ENCODE measurements at places on chromosomes 2 and 18.

GRCh38 chr2:237556773-237557632 lies 9.4 kb upstream of the PRLH start:
- no peak for DNase-seq

GRCh38 chr18:65788373-65788772 lies 37.6 kb downstream of the CDH7 start:
- no peak for DNase-seq

DNA sequence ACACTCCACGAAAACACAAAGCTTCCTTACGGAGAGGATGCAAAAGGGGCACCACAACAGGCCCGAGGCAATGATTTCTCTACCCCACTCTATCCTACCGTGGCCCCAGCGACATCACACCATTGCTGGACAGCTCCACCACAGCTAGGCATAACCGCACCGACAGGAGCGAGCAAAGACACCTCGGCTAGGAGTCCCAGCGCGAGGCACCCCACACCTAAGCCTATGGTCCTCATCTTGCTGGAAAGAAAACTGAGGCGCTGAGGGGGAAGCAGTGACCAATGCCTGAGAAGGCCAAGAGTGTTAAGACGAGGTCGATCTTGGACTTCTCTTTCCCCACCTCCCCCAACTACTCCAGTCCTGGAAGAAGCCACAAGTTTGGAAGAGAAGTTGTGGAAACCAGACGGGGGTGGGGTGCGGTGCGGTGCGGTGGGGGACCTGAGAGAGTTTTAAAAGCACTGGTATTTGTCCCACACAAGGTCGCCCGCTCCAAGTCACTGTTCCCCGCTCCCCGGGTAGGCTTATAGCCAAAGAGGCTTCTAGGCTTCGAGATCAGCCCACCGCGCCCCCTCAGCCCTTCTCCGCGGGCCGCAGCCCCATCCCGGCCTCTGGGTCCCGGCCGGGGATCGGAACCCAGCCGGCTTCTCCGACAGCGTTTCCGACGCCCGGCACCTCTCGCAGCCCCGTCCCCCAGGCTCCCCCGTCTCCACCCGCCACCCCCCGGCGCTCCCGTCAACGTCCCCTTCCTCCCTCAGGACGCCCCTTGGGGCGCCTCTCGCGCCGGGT lies 766 bp downstream of the PDE6D start:
- DNase-seq, result no peak

DNA sequence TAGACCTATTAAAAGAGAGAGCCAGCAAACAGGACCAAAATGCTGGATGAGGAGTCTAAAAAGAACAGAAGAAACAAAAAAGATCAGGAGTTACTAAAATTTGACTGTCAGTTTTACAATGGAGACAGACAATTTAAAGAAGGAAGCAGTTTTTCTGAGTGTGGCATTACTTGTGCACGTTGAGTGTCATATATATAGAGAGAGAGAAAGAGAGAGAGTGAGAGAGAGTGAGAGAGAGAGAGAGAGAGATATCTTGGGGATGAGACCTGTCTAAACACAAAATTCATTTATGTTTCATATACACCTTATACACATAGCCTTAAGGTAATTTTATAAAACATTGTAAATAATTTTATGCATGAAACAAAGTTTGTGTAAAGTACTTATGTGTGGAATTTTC lies 2.1 kb upstream of the GALNT3 start:
- no peak for DNase-seq

- DNase-seq, result no peak
Observed at GRCh38 chr18:75161256-75162028, 47.5 kb downstream of the PTGR3 start.

- DNase-seq, result no peak
Observed at GRCh38 chr2:177322801-177323261, 58.3 kb upstream of the NFE2L2 start.

DNA sequence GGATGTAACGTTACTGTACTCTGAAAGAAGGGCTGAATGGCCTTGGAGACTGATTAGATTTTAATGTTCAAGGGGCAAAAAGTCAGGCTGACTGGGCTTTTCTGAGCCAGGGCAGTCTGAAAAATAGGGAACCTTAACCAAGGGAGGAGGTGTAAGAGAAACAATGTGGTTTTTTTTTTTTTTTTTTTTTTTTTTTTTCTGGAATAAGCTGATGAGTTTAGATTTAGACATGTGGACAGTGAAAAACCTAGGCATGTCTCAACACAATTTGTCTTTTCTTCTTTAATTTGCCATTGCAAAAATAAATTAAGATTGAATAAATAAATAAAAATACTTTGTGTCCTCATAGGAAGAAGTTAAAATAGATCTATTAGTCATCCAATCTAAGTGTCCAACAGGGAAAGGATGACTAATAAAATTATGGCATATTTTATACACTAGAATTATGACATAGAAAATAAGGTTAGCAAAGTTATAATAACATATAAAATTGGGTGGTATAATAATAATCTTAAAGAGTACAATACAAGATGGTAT lies 237.6 kb upstream of the TRIB2 start:
- no peak for DNase-seq

- DNase-seq, result no peak
Observed at GRCh38 chr2:10319892-10320574, 17.3 kb downstream of the HPCAL1 start.

- DNase-seq, result no peak
Observed at GRCh38 chr2:191045141-191045540, 31.2 kb upstream of the STAT1 start.

- DNase-seq, result no peak
Observed at GRCh38 chr2:47737-48136, 1.4 kb upstream of the FAM110C start.

DNA sequence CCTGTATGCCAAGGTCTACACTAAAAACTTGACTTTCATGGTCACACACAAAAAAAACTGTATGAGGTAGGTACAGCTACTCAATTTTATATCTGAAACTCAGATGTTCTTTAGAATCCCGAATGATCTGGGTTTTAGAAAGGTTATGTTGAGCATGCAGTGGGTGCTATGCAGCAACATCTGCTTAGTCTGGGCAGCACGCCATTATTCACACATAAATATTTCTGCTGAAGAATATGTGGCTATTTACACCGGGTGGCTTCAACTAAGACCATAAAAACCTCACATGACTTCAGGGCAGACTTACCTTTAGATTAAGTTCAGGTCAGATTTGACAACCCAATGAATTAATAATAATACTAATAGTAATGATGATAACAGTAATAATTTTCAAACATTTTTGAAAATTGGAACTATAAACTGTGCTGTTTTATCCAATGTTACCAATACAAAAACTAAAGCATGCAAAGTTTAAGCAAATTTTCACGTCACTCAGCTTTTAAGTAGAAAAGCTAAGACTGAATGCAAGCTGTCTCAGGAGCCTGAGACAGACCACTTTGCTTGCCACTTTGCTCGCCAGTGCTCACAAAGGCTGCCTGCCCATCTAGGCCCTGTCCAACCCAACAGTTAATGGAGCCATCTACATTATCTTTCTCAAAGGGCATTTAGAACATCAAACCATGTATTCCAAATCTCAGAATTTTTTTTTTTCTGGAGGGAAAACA lies 292.0 kb downstream of the CNTNAP5 start:
- no peak for DNase-seq

DNA sequence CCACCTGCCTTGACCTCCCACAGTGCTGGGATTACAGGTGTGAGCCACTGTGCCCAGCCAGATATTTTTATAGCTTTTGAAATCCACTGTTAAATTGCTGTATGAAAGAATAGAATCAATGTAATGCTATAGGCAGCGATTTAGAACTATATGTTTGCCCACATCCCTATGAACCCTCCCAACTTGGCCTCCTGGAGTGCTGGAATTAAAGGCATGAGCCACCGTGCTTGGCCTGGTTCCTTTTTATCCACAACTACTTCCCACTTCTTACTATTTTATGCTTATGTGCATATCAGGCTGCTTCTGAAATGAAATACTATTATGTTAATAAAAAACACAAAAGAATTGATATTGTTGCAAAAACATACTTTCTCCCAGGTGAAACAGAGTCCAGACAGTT lies 11.6 kb upstream of the PTPN2 start:
- DNase-seq, result no peak

DNA sequence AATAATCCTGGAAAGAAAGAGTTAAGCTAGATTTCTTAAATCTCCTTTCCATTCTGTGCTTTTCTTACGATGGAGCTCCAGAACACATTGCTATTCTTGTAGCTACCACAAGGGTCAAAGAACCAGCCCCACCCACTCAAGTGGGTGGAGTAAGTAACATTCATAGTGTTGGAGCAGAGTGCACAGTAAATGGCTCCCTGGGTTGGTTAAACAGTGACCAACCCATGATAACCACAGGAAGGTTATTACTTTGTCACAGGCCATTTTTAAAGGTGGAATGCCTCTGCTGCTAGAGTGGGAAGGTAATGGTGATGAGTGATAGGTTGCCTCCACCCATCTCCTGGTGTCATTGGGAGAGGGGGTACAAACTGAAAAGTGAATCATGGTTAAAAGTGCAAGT lies 13.9 kb downstream of the ARPC2 start:
- DNase-seq, result no peak

- no peak for DNase-seq
Observed at GRCh38 chr2:203534621-203535077, 452 bp downstream of the RAPH1 start.

Data from AG04450 (cell line).